Stimulated activated CD8-positive, alpha-beta memory T cell treated with anti-CD3 and anti-CD28 coated beads, Interleukin-7, amount 100 ng/mL, for 1 hour (primary cell): ENCODE measurements at places on chromosomes 11 and 22.

GRCh38 chr22:26957897-26958296, 300.5 kb downstream of the MIAT start:
- DNase-seq: no peak

DNA sequence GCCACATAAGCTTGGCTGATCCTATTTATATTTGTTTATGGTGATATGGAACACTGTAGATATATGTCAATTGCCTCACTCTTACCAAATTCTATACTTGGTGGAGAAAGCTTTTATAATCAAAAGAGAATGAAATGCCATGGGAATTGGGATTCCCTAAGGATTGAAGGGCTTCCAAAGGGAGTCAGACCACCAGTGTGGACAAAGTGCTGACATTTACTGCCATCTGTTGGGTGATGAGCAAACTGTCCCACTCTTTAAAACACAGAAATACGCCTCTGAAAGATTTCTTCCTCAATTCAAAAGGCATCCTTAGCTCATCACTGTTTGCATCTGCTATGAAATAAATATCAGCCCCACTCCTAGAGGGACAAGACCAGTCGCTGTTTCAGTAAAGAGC, 7.1 kb downstream of the SLC1A2 start:
- no peak for DNase-seq

DNA sequence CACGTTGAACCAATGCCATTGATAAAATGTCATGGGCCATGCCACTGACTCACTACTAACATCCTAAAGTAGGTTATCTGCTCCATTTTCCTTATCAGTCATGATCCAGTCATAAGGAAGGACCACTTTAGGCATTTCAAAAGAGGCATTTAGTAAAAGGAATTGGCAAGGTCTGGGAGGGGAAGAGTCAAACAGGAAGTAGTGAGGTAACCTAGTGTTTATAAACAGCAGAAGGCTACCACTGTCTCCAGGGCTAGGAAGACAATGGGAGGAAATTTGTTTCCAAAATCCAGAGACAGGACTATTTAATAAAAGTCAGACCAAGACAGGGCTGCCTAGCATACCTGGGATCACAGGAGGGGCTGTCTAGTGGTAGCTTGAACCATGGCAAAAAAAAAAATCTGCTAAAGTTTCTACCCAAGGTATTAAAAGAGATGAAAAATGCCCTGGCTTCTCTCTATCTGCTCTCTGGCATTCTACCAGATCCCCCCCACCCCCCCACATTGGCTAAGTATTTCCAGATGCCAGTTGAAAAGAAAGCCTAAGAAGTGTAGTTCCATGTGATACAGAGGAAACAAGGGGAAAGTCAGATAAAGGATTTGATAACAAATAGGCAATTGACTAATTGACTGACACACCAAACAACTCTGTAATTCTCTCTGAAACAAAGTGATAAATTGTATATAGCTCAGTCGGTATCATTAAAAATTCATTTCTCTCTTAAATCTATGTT, 50.4 kb upstream of the C11orf87 start:
- DNase-seq: no peak

- peak; percentile 27 for DNase-seq
Observed at GRCh38 chr11:121426476-121427399, 25.4 kb upstream of the SORL1 start.

GRCh38 chr11:57491371-57492061, 24.0 kb downstream of the SLC43A1 start:
- DNase-seq: no peak

GRCh38 chr11:134027671-134028070, 41.2 kb upstream of the JAM3 start:
- no peak for DNase-seq

GRCh38 chr11:64915376-64915887, 1.6 kb downstream of the ATG2A start:
- no peak for DNase-seq

DNA sequence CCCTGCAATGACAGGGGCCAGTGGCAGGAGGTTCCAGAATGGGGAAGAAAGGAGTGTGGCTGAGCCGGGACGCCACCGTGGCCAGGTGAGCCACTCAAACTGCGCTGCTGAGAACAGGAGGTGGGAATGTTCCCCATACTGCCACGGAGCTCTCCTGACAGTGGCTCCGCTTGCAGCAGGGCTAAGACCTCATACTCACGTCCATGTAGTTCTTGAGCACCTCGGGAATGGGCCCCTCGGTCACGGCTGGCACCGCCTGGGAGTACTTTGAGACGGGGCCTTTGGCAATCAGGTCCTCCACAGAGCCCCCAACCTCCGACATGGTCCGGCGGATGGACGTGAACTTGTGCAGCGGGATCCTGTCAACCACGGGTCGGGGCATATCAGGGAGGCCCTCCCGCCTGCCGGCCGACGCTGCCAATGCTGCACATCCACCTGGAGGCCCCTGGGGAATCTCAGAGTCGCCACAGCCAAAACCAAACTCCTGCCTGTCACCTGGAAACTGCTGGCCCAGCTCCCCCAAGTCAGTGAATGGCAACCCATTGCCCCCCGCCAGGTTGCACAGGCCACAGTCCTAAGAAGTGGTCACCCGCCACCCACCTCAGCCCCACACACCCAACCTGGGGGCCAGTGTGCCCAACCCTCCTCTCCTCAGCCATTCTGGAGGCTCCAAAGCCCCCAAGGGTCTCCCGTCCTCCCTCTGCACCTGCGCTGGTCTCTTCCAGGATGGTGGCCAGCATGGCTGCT, 2.4 kb downstream of the CTSD start:
- DNase-seq: no peak

GRCh38 chr11:35663408-35663702, 780 bp downstream of the TRIM44 start:
- DNase-seq: no peak

GRCh38 chr11:16291729-16292128, 64.6 kb downstream of the SOX6 start:
- DNase-seq: no peak

GRCh38 chr11:11318461-11318860, 34.6 kb downstream of the CSNK2A3 start:
- DNase-seq: no peak

DNA sequence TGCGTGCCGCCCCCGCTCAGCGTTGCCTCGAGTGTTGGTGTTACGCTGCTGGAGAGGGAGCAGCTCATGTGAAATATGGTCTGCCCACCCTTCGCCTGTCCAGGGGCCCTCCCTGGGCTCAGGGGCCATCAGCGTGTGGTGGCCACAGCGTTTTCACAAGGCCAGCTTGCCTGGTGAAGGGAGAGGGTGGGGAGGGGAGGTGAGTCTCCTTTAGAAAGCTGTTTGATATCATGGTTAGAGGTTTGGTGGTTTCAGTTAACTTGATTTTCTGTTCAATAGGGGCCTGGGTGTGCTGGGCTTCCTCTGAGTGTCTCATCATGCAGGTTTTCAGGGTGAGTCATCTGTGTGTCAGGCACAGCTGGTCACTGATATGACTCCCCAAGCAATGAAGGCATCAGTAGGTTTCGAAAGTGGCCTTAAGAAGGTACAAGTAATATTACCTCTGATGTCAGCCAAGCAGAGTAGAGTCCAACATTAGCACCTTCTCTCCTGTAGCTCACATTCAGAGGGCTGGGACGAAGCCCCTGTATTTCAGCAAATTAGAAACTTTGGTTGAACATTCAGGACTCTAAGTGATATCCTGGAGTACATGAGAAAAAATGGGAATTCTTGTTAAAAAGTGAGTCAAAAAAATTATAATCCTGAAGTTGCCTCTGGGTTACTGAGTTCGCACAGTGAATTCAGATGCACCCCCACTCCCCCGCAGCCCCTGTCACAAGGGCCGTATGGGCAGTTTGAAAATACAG, 172.5 kb downstream of the TBC1D22A start:
- no peak for DNase-seq

DNA sequence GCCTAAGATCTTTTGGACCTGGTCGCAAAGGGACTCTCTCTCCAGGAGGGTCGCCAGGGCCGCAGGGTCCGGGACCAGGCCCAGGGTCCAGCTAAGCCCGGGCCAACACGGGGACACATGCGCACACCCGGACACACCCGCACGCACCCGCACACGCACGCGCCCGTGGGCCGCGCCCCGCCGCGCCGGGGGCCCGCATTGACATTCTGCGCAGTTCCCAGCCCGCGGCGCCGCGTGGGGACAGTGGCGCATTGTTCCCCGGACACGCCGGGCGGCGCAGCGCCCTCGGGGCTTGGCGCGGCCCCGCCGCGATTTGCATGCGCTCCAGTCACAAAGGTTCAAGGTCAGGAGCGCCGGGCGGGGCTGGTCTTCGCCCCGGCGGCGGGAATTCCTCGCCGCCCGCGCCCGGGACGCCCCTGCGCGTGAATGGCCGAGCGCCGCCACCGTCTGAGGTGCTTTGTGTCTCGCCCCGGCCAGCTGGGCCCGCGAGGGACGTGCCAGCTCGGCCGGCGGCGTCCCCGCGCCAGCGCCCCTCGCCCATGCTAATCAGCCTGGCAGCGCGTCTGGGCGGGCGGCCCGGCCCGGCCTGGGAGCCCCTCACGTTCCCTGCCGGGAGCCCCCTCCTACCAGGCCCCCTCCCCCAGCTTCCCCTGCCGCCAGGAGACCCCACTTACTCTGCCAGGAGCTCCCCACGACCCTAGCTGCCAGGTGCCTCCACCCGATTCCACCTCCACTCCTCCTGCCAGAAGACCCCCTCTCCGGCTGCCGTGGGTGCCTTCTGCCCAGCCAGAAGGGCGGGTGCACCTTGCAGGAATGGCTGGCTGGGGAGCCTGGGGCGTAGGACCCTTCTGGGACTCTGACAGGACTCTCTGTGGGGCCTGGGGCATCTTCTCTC, 50.5 kb upstream of the WNT7B start:
- no peak for DNase-seq

GRCh38 chr22:38608992-38609750, 39.2 kb upstream of the DMC1 start:
- DNase-seq: no peak

- no peak for DNase-seq
Observed at GRCh38 chr11:20080032-20080685, 80.1 kb downstream of the DBX1 start.

DNA sequence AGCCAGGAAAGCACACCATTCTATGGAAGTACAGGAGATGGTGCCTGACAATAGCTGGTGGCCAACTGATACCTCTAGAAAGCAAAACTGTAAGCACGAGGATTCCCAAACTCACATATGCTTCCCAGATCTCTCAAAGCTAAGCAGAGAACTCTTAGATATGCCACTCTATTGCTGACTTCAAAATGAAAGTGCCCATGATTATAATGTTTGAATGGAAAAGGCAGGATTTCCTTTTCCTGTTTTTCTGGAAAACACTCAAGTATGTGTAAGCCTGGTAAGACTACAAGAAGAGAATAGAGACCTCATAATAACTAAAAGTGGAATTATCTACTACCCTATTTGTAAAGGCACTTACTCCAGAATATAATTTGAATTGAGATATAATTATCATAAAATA, 2.6 kb upstream of the CARD18 start:
- no peak for DNase-seq

DNA sequence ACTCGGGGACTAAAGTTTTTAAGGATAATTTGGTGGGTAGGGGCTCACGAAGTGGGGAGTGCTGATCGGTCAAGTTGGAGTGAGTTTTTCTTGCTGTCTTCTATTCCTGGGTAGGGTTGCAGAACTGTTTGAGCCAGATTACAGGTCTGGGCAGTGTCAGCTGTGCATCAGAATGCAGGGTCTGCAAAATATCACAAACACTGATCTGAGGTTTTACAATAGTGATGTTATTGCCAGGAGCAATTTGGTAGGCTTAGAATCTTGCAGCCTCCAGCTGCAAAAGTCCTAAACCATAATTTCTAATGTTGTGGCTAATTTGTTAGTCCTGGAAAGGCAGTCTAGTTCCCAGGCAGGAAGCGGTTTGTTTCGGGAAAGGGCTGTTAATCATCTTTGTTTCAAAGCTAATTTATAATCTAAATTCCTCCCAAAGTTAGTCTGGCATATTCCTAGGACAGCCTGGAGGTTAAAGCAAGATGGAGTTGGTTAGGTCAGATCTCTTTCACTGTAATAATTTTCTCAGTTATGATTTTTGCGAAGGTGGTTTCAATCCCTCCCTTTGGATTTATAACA, 39.7 kb upstream of the CALCA start:
- no peak for DNase-seq

GRCh38 chr22:40585310-40585751, 51.2 kb downstream of the MRTFA start:
- no peak for DNase-seq

DNA sequence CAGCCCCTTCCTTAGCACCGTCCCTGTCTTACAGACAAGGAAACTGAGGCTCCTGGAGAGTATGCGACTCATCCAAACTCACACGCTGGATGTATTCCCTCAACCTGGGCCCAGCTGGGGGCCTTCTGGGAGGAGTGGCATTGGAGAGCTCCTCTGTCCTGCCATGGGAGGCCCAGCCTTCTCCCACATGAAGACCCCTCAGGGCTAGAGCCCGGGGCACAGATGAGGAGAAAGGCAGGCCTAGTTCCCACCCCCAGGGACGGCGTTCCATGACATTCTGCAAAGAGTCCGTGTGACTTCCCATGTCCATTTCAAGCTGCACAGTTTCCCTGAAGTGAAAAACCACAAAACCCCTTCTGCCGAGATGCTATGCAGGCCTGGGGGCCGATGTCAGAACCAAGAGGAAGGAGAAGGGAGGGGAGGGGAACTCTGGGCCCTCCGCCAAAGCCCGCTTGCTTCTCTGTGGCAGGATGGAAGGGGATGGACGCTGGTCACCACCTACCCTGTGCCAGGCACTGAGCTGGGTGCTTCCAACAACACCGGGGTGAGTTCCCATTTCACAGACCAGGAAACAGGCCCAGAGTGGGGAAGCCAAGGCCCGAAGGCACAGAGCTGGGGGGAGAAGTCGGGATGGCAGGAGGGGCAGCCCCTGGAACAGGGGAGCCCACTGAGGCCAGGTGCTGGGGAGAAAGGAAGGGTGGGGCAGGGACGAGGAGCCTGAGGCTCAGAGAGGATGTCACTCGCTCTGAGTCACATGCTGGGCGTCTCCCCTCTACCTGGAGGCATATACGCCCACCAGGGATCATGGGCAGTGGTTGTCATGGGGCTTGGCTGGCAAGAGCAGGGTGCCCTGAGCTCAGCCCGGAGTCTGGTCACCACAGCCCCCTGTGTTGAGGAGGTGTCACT, 15.7 kb downstream of the RAC2 start:
- no peak for DNase-seq

DNA sequence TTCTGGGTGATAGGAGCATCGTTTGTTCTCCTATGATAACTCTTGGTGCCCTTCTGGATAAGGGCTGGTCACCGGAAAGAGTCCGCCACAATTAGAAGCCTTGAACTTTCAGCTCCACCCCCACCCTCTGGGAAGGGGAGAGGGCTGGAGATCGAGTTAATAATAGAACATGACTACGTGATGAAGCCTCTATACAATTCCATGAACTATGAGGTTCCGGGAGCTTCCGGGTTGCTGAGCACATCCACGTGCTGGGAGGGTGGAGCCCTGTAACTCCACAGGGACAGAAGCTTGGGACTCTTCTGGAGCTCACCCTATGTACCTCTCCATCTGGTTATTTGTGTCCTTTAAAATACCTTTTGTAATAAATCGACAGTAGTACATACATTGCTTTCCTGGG, 40.3 kb downstream of the ARHGAP42 start:
- no peak for DNase-seq
